Activated naive CD8-positive, alpha-beta T cell treated with anti-CD3 and anti-CD28 coated beads, Interleukin-2, amount 50 U/mL, for 24 hours (primary cell): ENCODE measurements at places on chromosomes 6 and 20.

DNA sequence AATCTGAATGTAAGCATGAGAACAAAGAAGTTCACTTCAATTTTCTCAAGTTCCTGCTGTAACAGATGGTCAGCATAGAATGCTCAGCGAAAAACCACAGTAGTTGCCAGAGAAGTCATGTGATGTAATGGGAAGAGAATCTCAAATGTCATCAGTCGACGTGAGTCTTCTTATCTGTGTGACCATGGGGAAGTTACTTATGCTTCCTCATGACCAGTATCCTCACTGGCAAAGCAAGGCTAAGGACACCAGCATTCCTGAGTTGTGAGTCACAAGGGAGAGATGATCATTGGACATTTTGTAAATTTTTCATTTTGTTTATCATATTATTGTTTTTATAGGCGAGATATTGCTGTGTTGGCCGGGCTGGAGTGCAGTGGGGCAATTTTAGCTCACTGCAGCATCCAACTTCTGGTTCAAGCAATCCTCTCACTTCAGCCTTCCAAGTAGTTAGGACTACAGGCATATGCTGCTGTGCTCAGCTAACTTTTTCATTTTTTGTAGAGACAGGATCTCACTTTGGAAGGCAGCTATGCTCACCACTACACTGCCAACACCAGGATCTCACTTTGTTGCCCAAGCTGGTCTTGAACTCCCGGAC lies 21.9 kb downstream of the SGK1 start:
- peaks cover 9% of the 10 kb centered on the region for H3K4me1 ChIP-seq
- DNase-seq, result no peak

GRCh38 chr6:139756381-139756780 lies 381.9 kb upstream of the CITED2 start:
- H3K27ac ChIP-seq, result no peak overlapping the region
- DNase-seq, result no peak
- H3K4me3 ChIP-seq, result no peak overlapping the region
- H3K36me3 ChIP-seq, result no peaks in the 10 kb centered on the region
- no peaks in the 10 kb centered on the region for H3K4me1 ChIP-seq

- no peaks in the 10 kb centered on the region for H3K4me1 ChIP-seq
- no peak overlapping the region for H3K27ac ChIP-seq
- no peak for DNase-seq
- H3K4me3 ChIP-seq, result no peak overlapping the region
- H3K36me3 ChIP-seq, result no peaks in the 10 kb centered on the region
These were observed 102.9 kb downstream of the EDN1 start for GRCh38 chr6:12393100-12393499.

GRCh38 chr20:38184101-38184500 lies 19.0 kb upstream of the TGM2 start:
- H3K27ac ChIP-seq, result no peak overlapping the region
- no peaks in the 10 kb centered on the region for H3K4me1 ChIP-seq
- no peak overlapping the region for H3K4me3 ChIP-seq

- H3K27ac ChIP-seq, result peak overlapping the region; percentile 59
- H3K4me1 ChIP-seq, result peaks cover 37% of the 10 kb centered on the region
- no peaks in the 10 kb centered on the region for H3K27me3 ChIP-seq
- no peak for DNase-seq
- peaks cover 53% of the 10 kb centered on the region for H3K36me3 ChIP-seq
These were observed 8.8 kb downstream of the CDKAL1 start for GRCh38 chr6:20542927-20543602.

- no peak for DNase-seq
- H3K4me3 ChIP-seq, result no peak overlapping the region
- H3K4me1 ChIP-seq, result no peaks in the 10 kb centered on the region
- no peaks in the 10 kb centered on the region for H3K27me3 ChIP-seq
- no peak overlapping the region for H3K27ac ChIP-seq
These were observed 229.1 kb upstream of the FLRT3 start for GRCh38 chr20:14566505-14566904.

DNA sequence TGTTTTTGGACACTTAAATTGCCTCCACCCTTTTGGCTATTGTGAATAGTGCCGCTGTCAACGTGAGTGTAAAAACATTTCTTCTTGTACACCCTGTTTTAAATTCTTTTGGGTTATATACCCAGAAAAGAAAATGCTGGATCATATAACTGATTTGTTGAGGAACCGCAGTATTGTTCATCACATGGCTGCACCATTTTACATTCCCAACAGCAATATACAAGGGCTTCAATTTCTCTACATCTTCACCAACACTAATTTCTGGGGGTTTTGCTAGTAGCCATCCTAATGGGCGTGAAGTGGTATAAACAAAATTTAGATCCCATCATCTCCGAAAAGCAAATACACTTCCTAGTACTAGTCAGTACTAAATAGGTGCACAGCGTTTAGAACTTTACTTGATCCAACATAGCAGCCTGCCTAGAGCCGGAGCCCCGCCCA lies 579 bp upstream of the BPHL start:
- no peak for DNase-seq
- peaks cover 20% of the 10 kb centered on the region for H3K4me1 ChIP-seq
- H3K27ac ChIP-seq, result peak overlapping the region; percentile 80
- H3K36me3 ChIP-seq, result peaks cover 2% of the 10 kb centered on the region
- no peaks in the 10 kb centered on the region for H3K27me3 ChIP-seq
- H3K4me3 ChIP-seq, result peak overlapping the region; percentile 83

GRCh38 chr6:132344811-132345210 lies 56.5 kb downstream of the MOXD1 start:
- H3K27me3 ChIP-seq, result peaks cover 15% of the 10 kb centered on the region
- H3K4me3 ChIP-seq, result no peak overlapping the region
- H3K36me3 ChIP-seq, result no peaks in the 10 kb centered on the region
